Astrocyte (in vitro differentiated cells and primary cell): ENCODE measurements at places on chromosomes 5 and 9. TPM values are rescaled to one million over a fixed set of nuclear protein-coding genes. Genes with fewer than 3 reads are reported as not detected.

DNA sequence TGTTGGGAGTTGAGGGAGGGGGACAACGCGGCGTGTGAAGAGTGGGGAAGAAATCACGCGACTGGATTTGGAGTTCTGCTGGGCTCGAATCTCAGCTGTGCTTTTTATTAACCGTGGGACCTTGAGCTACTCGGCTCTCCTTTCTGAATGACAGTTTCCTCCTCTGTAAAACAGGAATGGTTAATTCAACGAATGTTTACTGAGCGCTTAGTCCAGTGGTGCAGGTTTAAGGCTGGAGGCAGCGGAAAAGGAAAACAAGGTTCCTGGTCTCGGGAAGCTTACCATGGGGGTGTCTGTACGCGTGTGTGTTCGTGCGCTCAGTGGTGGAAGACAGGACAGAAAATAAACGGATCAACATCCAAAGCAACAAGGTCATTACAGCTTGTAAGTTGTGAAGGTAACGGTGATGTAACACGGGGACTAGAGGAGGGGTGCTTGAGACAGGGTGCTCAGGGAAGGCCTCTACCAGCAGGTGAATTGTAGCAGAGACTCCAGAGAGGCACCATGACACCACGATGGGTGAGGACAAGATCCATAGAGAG is 277 bp downstream of the EIF4E1B start:
- H3K27ac ChIP-seq, result no peak overlapping the region
- peak overlapping the region; percentile 49 for H3K4me3 ChIP-seq
- H3K27me3 ChIP-seq, result peaks cover 53% of the 10 kb centered on the region
- H3K36me3 ChIP-seq, result no peaks in the 10 kb centered on the region

The GALNT12 gene
- total RNA-seq, result 1.7 TPM in 2 replicates

The ANKRD34B gene
- total RNA-seq, result 0.10 and 0.20 TPM in 2 replicates

DNA sequence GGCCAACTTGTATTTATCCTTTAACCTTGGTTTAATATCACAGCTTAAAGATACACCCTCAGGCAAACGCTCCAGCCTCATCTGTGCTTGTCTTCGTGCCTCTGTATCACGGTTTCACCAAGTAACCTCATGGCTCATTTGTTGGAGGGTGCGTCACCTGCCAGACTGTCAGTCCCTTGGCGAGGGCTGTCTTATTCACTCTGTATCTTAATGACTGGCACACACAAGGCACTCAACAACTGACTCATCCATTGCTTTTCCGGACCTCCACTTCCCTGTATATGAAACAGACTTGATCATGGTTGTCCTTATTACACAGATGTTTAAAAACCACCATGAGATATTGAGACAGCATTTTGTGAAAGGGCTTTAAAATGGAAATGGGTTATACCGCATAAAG is 28.0 kb downstream of the LCP2 start:
- peak; percentile 6 for DNase-seq
- no peaks in the 10 kb centered on the region for H3K36me3 ChIP-seq
- no peak overlapping the region for H3K27ac ChIP-seq
- H3K27me3 ChIP-seq, result peaks cover 25% of the 10 kb centered on the region
- no peaks in the 10 kb centered on the region for H3K4me1 ChIP-seq

- no peak overlapping the region for H3K4me3 ChIP-seq
- no peak overlapping the region for H3K27ac ChIP-seq
- no peaks in the 10 kb centered on the region for H3K4me1 ChIP-seq
- H3K27me3 ChIP-seq, result peaks cover 4% of the 10 kb centered on the region
These were observed 53.0 kb upstream of the FCN1 start for GRCh38 chr9:134970719-134971118.

The SNX18 gene
- total RNA-seq, result 38.8 and 43.5 TPM in 2 replicates

DNA sequence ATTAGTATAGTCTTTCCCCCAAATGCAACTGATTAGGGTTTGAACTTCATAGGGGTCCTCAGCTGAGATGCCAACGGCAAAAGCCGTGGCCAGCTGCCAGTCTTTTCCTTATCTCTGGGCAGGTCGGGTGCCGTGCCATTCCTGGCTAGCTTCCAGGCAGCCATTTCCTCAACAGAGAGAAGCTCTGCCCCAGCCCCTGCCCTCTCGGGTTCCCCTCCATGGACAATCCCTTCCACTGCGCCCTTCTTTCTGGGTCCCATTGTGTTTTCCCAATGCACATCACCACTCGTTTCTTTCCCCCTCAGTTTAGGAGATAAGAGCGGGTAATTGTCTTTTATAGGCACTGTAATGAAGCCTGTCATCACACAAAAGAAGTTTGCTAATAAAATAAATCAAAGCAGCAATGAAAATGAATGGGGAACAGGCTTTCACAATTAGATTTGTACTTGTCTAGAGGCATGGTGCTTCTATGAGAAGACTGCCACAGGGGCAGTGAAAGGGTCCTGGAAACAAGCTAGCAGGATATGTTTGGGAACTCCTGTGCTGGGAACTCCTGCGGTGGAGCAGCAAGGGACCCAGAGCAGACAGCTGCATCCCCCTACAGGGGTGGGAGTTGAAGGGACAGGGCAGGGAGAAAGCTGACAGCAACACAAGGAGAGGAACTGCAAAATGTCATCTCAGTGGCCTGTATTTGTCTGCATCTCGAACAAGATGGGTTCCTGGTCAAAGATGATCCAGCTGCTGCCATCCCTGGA is 48.0 kb upstream of the SAP30L start:
- no peak overlapping the region for H3K4me3 ChIP-seq
- no peak for DNase-seq
- no peak overlapping the region for H3K27ac ChIP-seq
- H3K36me3 ChIP-seq, result peaks cover 8% of the 10 kb centered on the region
- H3K27me3 ChIP-seq, result no peaks in the 10 kb centered on the region

The DIAPH1 gene
- 63.5 and 78.8 TPM in 2 replicates for total RNA-seq

The OLFM1 gene
- total RNA-seq, result 5.5 and 6.3 TPM in 2 replicates

GRCh38 chr9:114722937-114723620 is 41.1 kb upstream of the TEX48 start:
- DNase-seq, result no peak
- H3K36me3 ChIP-seq, result no peaks in the 10 kb centered on the region
- no peaks in the 10 kb centered on the region for H3K27me3 ChIP-seq
- H3K4me1 ChIP-seq, result peaks cover 16% of the 10 kb centered on the region
- H3K4me3 ChIP-seq, result no peak overlapping the region

The ECM2 gene
- 0.18 and 0.22 TPM in 2 replicates for total RNA-seq

The FYB1 gene
- total RNA-seq, result 0.11 TPM in 1 of 2 replicates, not detected in the other

The DNAJA1 gene
- 256 and 277 TPM in 2 replicates for total RNA-seq

- H3K36me3 ChIP-seq, result no peaks in the 10 kb centered on the region
- no peak overlapping the region for H3K4me3 ChIP-seq
- peak; percentile 18 for DNase-seq
- peaks cover 6% of the 10 kb centered on the region for H3K4me1 ChIP-seq
These were observed 1166.5 kb upstream of the CDH18 start for GRCh38 chr5:21154526-21154925.

DNA sequence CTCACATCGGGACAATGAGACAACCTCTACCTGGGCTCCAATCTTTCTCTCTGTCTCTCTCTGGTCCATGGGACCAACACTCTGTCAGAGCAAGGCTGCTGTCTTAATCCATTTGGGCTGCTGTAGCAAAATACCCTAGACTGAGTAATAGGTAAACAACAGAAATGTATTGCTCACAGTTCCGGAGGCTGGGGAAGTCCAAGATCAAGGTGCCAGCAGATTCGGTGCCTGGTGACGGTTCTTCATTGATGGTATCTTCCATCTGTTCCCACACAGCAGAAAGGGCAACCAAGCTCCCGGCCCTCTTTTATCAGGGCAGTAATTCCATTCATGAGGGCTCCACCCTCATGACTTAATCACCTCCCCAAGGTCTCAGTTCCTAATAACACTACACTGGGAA is 61.3 kb upstream of the SPOCK1 start:
- no peaks in the 10 kb centered on the region for H3K27me3 ChIP-seq
- peaks cover 37% of the 10 kb centered on the region for H3K4me1 ChIP-seq
- DNase-seq, result peak; percentile 54
- no peak overlapping the region for H3K4me3 ChIP-seq
- no peaks in the 10 kb centered on the region for H3K36me3 ChIP-seq

The RNF180 gene
- 4.6 and 5.4 TPM in 2 replicates for total RNA-seq

DNA sequence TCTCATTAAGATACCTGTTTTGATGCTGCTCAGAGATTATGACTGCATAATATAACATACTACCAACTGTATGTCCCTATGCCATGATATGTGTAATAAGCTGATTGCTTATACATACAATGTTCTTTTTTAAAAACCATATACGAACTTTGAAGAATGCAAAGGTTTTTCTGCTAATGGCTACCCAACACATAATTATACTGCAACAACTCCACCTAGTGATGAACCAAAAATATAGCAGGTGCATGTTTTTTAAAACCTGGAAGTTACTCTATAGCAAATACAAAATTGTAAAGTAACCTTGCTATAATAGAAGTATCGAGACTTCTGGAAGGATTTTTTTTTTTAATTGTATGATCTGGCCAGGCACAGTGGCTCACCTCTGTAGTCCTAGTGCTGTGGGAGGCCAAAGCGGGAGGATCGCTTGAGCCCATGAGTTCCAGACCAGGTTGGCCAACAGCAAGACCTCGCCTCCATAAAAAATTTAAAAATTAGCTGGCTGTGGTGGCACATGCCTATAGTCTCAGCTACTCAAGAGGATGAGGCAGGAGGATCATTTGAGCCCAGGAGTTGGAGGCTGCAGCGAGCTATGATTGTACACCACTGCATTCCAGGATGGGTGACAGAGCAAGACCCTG is 49.1 kb downstream of the HOMER1 start:
- no peak overlapping the region for H3K4me3 ChIP-seq
- H3K27ac ChIP-seq, result no peak overlapping the region
- peaks cover 3% of the 10 kb centered on the region for H3K4me1 ChIP-seq
- DNase-seq, result peak; percentile 9

- no peaks in the 10 kb centered on the region for H3K27me3 ChIP-seq
- peak overlapping the region; percentile 33 for H3K4me3 ChIP-seq
- H3K27ac ChIP-seq, result peak overlapping the region; percentile 96
These were observed 312.4 kb downstream of the ARHGEF28 start for GRCh38 chr5:73938280-73938937.

DNA sequence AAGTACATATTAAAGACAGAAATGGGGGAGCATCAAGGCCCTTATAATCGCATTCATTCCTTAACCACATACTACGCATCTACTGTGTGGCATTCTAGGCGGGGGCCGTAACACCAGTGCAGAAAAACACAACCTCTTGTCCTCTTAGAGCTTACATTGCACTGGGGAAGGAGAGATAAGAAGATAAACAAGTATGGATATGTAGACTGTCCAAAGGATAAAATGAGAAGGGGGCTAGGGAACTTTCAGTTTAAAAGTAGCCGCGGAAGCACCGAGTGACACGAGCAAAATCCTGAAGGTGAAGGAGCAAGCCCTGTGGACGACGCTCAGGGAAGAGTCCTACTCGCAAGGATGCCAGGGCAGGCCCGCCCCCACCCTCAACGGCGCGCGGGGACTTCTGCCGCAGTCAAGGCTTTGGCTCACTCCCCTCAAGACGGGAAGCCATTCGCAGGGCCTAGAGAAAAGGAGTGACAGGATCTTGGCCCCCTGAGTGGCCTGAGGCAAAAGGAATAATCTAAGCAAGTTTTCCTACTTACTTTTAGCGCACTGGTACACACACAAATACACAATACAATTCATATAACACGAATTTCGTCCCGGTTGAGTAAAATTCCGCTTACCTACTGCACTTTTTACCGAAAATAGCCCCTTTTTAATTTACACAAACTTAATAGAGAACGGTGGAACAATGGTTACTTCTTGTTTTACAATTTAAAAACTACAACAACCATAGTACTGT is 1.3 kb upstream of the NIPBL start:
- H3K4me3 ChIP-seq, result peak overlapping the region; percentile 99
- H3K27ac ChIP-seq, result peak overlapping the region; percentile 92
- peaks cover 9% of the 10 kb centered on the region for H3K4me1 ChIP-seq
- peak; percentile 48 for DNase-seq
- no peaks in the 10 kb centered on the region for H3K36me3 ChIP-seq
- H3K27me3 ChIP-seq, result no peaks in the 10 kb centered on the region

GRCh38 chr9:127138444-127138843 is 16.0 kb upstream of the ANGPTL2 start:
- H3K4me3 ChIP-seq, result no peak overlapping the region
- peaks cover 7% of the 10 kb centered on the region for H3K27me3 ChIP-seq
- no peaks in the 10 kb centered on the region for H3K36me3 ChIP-seq
- no peak overlapping the region for H3K27ac ChIP-seq

- no peak overlapping the region for H3K27ac ChIP-seq
- H3K4me1 ChIP-seq, result peaks cover 5% of the 10 kb centered on the region
- no peaks in the 10 kb centered on the region for H3K36me3 ChIP-seq
These were observed 193.3 kb downstream of the SMARCA2 start for GRCh38 chr9:2208465-2208864.

GRCh38 chr5:56829137-56829908 is 14.0 kb downstream of the MAP3K1 start:
- no peak overlapping the region for H3K4me3 ChIP-seq
- peak; percentile 26 for DNase-seq
- H3K36me3 ChIP-seq, result no peaks in the 10 kb centered on the region
- H3K27me3 ChIP-seq, result no peaks in the 10 kb centered on the region
- no peaks in the 10 kb centered on the region for H3K4me1 ChIP-seq
- no peak overlapping the region for H3K27ac ChIP-seq

DNA sequence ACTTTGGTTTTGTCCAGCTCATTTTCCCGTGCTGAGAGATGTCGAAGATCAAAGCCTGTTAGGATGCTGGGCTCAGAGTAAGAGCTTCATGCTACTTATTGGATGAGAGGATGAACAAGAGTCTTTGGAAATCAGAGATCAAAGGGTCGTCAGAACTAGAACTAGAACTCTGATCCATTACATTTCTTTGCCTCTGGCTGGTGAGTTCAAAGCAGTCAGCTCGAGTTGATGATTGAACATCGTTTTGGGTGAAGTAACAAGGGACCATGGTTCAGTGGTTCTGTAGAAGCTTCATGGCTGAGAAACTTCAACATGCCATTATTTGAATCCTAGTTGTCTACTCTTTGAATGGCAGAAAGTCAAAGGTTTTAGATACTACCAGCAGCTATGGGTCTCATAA is 320.3 kb downstream of the ARHGEF28 start:
- no peaks in the 10 kb centered on the region for H3K36me3 ChIP-seq
- H3K4me3 ChIP-seq, result no peak overlapping the region
- H3K4me1 ChIP-seq, result peaks cover 21% of the 10 kb centered on the region
- H3K27me3 ChIP-seq, result no peaks in the 10 kb centered on the region

The PAPPA gene
- total RNA-seq, result 172 and 208 TPM in 2 replicates

DNA sequence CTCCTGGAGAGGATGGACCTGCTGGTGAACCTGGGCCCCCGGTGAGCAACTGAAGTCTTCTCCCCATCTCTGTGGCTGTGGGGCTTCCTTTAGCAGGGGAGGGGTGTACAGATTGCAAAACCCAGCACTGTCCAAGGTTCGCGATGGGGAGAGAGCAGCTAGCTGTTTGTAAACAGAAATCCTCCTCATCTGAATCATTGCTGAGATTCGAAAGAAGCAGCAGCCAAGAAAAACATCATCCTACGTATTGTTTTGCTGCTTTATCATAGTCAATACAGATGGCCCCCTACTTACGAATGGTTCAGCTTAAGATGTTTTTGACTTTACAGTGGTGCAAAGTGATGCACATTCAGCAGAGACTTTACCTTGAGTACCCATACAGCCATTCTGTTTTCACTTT is 80.0 kb upstream of the TGFBR1 start:
- H3K27ac ChIP-seq, result no peak overlapping the region
- peak; percentile 63 for DNase-seq
- H3K4me3 ChIP-seq, result no peak overlapping the region
- no peaks in the 10 kb centered on the region for H3K36me3 ChIP-seq

The RASGEF1C gene
- 0.22 and 0.41 TPM in 2 replicates for total RNA-seq

- no peaks in the 10 kb centered on the region for H3K27me3 ChIP-seq
- H3K4me3 ChIP-seq, result peak overlapping the region; percentile 81
- H3K36me3 ChIP-seq, result no peaks in the 10 kb centered on the region
- H3K4me1 ChIP-seq, result peaks cover 3% of the 10 kb centered on the region
- H3K27ac ChIP-seq, result no peak overlapping the region
These were observed 82.3 kb upstream of the FREM1 start for GRCh38 chr9:14992516-14992915.

The LRRC19 gene
- total RNA-seq, result not detected in 2 replicates
